Activated T-cell treated with anti-CD3 and anti-CD28 coated beads, Interleukin-2, amount 50 U/mL, for 1 hour (primary cell): ENCODE measurements at places on chromosomes 16 and 17.
A peak's percentile ranks its signal among the peaks of the same experiment; 100 is the strongest.

GRCh38 chr16:69534720-69535119, 31.0 kb upstream of the NFAT5 start:
- DNase-seq: no peak

GRCh38 chr17:57670769-57671569, 74.1 kb downstream of the CCDC182 start:
- no peak for DNase-seq

GRCh38 chr17:8212312-8213180, 2.2 kb upstream of the AURKB start:
- no peak for DNase-seq

- DNase-seq: no peak
Measured at GRCh38 chr17:72599891-72600290, 479.1 kb downstream of the SOX9 start.

GRCh38 chr16:57299009-57299718, 14.7 kb upstream of the PLLP start:
- no peak for DNase-seq

DNA sequence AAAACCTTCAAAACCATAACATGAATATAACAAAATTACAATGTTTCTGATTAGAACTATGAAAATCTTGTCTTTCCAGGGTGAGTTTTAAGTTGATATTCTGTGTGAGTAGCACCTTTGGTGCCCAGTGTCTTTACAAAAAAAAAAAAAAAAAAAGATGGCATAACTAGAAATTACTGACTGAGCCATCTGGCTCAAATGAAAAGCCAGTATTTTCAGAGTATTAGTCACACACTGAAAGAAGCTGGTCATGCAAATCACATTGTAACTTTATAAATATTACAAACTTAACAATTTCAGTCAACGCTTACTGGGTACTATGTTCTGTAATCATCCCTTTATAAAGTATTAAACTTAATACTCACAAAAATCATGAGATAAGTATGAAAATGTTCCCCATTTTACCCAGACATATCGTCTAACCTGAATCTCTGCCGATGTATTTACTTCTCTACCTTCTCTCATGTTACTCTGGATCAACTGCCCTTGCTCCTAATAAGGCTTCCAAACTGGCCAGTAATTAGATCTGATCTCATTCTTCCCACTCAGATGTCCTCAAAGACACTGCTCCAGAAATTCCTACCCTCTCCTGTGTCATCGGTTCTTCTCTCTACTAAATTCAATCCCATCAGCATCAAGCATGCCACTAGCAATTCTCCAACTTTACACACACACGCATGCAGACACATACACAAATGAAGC, 25.4 kb downstream of the UBE2G1 start:
- DNase-seq: no peak

DNA sequence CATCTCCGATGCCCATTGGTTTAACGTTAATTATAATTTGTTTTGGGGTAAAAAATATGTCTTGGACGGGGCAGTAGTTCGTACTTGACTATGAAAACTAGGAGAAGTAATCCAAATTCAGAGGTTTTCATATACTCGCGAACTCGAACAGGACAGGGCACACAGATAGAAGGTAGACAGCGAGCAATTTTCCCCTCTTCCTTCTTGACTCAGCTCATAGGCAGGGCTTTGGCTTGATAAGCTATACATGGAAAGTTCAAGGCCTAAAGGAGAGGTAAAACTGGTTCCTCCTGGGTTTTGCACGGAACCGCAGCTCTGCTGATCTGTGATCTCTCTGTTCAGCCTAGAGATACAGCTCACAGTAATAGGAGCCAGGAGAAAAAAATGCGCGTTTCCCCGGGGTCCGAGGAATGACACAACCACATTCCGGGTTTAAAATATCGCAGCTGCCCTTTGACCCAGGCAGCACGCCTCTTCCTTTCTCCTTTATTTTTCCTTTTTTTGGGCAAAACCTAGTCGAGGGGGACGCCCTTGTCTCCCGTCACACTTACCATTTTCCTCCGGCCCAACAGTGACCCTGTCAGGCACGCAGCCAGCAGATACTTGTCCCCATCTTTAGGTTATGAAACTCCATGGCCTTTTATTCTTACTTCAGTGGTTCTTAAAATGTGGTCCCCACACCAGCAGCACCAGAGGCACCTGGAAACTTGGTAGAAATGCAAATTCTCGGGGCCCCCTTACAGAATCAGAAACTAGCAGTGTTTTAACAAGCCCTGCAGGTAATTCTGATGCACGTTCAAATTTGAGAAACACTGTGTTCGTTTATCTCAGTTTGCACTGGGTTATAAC, 1.7 kb upstream of the LASP1 start:
- DNase-seq: no peak

GRCh38 chr17:44351961-44352827, 7.1 kb downstream of the GRN start:
- DNase-seq: no peak

DNA sequence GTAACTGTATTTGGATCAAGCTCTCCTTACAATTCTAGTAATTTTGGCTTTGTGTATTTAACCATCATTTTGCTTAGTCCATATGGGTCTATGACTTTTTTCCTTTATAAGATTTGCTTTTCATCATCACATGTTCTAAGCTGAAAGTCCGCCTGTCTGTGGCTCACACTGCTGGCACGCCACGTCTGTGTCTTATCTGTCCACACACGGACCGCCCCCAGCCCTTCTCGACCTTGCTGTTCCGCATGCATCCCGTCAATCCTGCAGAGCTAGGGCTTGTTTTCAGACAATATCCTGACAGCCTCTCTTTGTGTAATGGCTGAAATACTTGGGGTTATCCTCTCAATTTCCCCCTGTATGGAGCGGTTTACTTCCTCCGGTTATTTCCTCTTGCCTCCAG, 8.4 kb upstream of the ALDH3A1 start:
- no peak for DNase-seq

GRCh38 chr17:44628243-44629188, 27.8 kb upstream of the MEIOC start:
- no peak for DNase-seq

GRCh38 chr17:64692187-64692586, 30.1 kb upstream of the SMURF2 start:
- no peak for DNase-seq

DNA sequence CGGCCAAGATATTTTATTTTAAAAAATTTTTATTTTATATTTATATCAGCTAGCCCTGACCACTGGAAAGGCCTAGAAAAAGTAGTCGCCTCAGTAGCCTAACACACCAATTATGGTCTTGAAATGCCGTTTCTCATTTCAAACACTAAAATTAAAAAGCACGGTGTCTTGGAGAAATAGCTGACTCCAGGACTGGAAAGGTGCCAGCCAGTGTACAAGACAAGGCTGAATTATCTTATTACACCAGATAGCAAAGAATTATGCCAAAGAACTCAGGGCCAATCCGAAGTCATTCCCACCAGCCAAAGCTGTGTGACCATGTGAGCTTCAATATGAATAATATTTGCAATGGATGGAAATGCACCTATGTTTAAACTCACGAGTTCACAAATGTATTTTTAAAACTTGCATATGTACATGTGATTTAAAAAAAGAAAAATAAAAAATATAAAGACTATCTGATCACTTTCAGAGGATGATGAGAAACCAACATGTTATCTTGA, 19.9 kb upstream of the ATP2C2 start:
- DNase-seq: no peak

DNA sequence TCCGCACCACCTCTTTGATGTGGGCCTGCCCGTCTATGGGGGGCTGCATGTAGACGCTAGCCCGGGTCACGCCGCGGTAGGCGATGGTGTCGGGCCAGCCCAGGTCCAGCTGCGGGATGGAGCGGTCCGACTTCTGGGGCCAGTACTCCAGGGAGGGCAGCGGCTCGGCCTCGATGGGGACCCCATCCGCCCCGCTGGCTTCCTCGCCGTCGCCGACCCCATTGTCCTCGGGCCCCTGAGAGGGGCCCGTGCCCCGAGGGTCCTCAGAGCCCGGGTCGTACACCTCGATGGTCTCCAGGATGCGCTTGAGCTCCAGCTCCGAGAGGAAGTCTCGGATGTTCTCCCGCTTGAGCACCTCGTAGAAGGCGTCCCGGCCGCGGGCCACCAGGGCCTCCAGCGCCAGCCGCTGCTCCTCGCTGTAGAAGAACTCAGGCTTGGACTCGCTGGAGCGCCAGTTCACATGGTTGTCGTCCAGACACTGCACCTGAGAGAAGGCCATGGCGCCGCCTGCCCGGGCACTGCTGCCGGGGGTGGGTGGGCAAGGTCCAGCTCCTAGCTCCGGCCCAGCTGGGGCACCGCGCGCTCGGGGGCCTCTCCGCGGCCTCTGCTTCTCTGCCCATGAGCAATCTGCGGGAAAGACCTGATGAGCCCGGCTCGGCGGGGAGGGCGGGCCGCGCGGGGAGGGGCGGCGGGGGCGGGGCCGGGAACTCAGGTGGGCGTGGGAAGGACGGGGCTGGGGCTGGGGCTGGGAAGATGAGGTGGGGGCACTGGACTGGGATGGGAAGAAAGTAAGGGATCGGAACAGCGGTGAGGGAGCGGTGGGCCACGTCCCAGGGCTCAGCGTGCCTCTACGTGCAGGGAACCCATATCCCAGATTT, 782 bp downstream of the FAM83G start:
- DNase-seq: peak; percentile 66

DNA sequence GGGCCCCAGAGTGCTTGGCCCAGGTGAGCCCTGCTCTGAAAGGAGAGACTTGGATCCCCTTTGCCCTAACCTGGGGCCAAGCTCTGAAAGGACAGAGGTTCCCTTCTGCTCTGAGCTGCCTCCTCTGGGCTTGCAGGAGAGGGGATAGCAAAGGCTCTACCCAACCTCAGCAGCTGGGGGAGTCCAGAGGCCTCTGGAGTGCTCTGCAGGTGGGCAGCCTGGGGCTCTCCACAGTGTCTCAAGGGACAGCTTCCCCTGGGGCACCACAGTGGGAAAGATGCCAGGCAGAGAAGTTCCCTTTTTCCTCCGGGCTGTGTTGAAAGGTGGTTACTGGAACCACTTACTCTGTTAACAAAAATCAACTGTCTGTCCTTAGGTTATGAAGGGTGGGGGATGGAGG, 48.2 kb upstream of the MGAT5B start:
- DNase-seq: no peak

DNA sequence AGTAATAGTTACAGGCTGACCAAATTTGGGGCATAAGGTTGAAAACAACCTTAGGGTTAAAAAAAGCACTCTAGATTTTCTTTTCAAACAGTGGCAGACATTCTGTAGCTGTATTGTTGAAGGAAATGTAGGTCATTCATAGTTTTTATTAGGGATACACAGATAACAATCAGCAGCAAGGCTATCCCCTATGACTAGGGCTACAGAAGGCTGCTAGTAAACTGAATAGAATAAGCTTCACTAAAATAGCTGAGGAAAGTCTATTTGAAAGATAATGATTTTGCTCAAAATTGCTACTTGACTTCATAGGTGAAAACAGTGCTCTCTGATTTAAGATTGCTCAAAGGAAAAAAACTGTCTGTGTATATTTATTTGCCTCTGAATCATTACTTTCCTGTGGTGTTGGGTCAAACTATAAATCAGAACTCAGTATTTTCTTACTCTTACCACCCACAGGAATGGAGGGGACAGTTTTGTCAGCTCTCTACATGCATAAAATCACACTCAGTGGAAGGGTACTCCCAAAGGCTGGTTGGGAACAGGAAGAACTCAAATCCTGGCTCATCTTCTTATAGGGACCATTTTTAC, 24.8 kb downstream of the RPGRIP1L start:
- DNase-seq: no peak

- no peak for DNase-seq
Measured at GRCh38 chr17:12644623-12645022, 21.1 kb upstream of the MYOCD start.

DNA sequence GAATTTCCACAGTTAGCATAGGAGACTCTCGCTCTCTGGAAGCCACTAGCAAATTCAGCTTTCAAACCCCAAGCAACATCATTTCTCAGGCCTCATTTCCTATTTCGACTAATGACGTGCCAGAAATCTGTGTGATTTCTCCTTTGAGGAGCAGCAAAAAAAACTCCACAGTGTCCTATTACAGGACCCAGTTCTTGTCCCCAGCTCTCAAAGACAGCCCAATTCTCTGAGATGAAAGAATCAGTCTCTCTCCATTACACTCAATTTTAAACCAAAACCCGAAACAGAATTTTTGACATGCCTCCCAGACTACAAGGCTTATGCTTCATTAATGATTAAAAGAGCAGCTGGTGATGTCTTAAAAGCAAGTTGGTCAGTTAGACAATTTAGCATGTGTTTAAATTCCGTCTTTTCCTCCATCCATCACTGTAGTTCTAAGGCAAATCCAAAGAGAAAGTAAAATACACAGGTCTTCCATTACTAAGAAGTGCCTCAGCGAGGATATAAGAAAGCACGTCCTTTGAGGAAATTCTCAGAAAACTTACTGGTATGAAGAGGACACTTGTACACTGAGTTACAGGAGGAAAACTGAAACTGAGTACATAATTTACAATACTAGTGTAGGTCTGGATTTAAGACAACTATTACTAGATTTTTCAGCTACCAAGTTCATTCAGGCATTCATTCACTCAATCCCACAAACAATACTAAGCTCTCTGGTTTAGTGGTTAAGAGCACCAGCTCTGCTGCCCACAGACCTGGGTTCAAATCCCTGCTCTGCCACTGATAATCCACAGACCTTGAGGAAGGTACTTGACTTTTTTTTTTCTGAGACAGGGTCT, 12.5 kb downstream of the TOM1L2 start:
- no peak for DNase-seq

DNA sequence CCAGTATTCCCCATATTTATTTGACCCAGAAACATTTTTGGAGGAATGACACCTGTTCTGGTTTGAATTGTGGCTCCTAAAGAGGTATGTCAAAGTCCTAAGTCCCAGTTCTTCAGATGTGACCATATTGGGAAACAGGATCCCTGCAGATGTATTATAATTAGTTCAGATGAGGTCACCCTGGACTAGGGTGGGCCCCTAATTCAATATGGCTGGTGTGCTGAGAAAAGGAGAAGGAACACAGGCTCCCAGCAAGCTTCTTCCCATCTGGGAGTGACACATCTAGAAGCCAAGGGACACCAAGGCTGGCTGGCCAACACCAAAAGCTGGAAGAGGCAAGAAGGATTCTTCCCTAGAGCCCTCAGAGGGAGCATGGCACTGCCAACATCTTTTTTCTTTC, 3.8 kb upstream of the GCSH start:
- DNase-seq: no peak

GRCh38 chr17:46191322-46192188, 1.7 kb downstream of the KANSL1 start:
- no peak for DNase-seq

DNA sequence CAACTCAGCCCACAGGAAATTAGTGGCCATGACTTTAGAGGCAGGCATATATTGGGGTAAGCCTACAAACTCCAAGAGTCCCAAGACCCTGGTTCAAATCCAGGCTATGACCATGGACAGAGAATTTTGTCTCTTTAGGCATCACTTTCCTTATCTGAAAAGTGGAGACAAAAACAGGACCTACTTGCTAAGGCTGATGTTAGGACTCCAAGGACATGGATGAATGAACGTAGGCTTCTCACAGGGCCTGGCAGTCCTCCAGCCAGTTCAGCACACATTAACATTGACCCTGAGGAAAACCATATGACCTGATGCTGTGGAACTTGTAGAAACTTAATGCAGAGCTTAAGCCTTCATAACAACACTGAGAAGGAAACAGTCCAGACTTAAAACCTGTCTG, 1.4 kb downstream of the FKBP10 start:
- DNase-seq: no peak
